ENCODE measurements at places on chromosomes 2 and 18. TPM values are rescaled to one million over a fixed set of nuclear protein-coding genes. Genes with fewer than 3 reads are reported as not detected.

- no peak overlapping the region for H3K4me3 ChIP-seq
- H3K36me3 ChIP-seq = no peaks in the 10 kb centered on the region
- H3K4me1 ChIP-seq = no peaks in the 10 kb centered on the region
- no peak for DNase-seq
- no peaks in the 10 kb centered on the region for H3K27me3 ChIP-seq
- no peak overlapping the region for H3K27ac ChIP-seq
These were observed 42.3 kb downstream of the B3GNT2 start for GRCh38 chr2:62238236-62238635.

GRCh38 chr2:231644426-231644825 is 51.8 kb downstream of the TEX44 start:
- no peaks in the 10 kb centered on the region for H3K27me3 ChIP-seq
- H3K4me3 ChIP-seq = no peak overlapping the region
- DNase-seq = no peak
- H3K36me3 ChIP-seq = no peaks in the 10 kb centered on the region
- H3K4me1 ChIP-seq = peaks cover 35% of the 10 kb centered on the region
- no peak overlapping the region for H3K27ac ChIP-seq

The CFAP65 gene
- 0.05 TPM for total RNA-seq

- DNase-seq = no peak
- H3K27ac ChIP-seq = no peak overlapping the region
- H3K4me1 ChIP-seq = peaks cover 16% of the 10 kb centered on the region
- H3K27me3 ChIP-seq = peaks cover 2% of the 10 kb centered on the region
These were observed 73.7 kb downstream of the CDK15 start for GRCh38 chr2:201879996-201880395.

- no peak for DNase-seq
- no peak overlapping the region for H3K4me3 ChIP-seq
- no peaks in the 10 kb centered on the region for H3K4me1 ChIP-seq
- H3K36me3 ChIP-seq = no peaks in the 10 kb centered on the region
These were observed 908.4 kb upstream of the CRIM1 start for GRCh38 chr2:35447215-35447614.

DNA sequence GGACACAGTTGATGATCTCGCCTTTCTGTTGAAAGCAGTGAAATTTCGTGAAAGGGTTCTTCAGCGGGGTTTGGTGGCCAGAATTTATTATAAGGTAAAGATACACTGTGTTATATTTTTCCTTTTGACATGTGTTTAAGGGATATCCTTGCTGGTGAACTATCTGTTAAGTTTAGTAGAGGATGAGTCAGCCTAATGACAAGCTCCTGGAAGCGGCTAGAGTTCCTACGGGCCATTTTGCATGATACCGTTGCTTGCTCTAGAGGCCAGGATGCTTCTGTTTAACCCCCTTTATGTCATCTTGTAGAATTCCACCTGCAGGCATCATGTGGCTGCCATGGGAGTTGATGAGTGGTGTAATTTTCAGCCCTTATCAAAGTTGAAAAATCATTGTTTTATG is 124.8 kb upstream of the BCL2L11 start:
- H3K27ac ChIP-seq = no peak overlapping the region
- DNase-seq = no peak
- H3K4me1 ChIP-seq = peaks cover 8% of the 10 kb centered on the region

- DNase-seq = no peak
- peak overlapping the region; percentile 73 for H3K27ac ChIP-seq
- H3K4me1 ChIP-seq = no peaks in the 10 kb centered on the region
These were observed 26.0 kb upstream of the ANXA4 start for GRCh38 chr2:69715964-69716363.

The NEB gene
- 3.9 TPM for total RNA-seq

The MRO gene
- 1.4 TPM for total RNA-seq

The IL36B gene
- not detected for total RNA-seq

The TMEM182 gene
- 2.3 TPM for total RNA-seq

DNA sequence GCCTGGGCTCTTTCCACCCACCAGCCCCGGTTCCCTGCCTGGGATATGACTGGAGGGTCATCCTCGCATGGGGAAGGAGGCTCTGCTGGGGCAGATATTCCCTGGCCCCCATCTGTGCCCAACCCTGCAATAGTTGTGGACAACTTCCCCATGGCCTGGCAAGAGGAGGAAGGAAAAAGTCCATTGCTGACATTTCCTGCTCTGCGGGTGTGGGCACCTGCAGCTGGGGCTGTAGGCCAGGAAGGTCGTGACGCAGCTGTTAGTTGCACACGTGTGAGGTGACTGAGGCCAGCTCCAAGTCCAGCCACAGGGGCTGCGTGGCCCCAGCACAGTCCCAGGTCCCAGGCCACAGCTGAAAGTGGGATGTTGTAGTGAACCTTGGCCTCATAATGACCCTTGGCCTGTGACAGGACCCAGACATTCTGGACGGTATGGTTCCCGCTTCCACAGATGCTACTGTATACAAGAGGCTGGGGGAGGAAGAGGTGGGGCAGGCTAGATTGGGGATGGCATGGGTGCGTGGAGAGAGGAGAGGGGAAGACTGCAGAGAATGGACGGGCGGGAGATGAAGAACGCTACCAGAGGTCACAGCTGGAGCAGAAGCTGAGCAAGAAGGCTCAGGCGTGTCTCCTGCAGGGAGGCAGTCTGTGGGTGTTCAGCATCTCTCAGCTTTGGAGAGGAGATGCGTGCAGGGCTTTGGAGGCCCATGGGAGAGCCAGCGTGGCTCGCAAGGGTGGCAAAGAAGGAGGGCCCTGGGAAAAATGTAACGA is 22.1 kb downstream of the OTOF start:
- no peaks in the 10 kb centered on the region for H3K4me1 ChIP-seq
- H3K4me3 ChIP-seq = no peak overlapping the region
- H3K36me3 ChIP-seq = no peaks in the 10 kb centered on the region
- no peak overlapping the region for H3K27ac ChIP-seq

GRCh38 chr2:235670974-235671787 is 177.3 kb downstream of the AGAP1 start:
- no peak overlapping the region for H3K4me3 ChIP-seq
- H3K36me3 ChIP-seq = no peaks in the 10 kb centered on the region
- no peak for DNase-seq

DNA sequence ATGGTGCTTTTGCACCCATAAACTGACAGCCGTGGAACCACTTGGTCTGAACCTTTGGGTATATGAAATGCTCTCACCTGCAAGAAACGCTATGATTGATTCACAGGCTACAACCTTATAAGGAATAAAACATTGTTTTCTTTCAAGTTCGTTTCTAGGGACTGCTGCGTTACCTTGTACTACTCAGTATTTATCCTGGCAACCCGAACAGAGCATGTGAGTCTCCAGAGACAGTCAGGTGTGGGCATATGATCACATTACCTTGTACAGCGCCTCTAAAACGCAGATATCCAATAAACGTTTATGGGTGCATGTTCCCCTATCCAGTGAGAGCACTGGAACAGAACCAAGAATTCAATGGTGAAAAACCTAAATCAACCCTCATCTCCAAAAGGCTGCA is 1.7 kb downstream of the CCBE1 start:
- no peak for DNase-seq
- H3K27ac ChIP-seq = no peak overlapping the region
- H3K4me3 ChIP-seq = no peak overlapping the region
- peaks cover 60% of the 10 kb centered on the region for H3K27me3 ChIP-seq
- peaks cover 16% of the 10 kb centered on the region for H3K4me1 ChIP-seq

DNA sequence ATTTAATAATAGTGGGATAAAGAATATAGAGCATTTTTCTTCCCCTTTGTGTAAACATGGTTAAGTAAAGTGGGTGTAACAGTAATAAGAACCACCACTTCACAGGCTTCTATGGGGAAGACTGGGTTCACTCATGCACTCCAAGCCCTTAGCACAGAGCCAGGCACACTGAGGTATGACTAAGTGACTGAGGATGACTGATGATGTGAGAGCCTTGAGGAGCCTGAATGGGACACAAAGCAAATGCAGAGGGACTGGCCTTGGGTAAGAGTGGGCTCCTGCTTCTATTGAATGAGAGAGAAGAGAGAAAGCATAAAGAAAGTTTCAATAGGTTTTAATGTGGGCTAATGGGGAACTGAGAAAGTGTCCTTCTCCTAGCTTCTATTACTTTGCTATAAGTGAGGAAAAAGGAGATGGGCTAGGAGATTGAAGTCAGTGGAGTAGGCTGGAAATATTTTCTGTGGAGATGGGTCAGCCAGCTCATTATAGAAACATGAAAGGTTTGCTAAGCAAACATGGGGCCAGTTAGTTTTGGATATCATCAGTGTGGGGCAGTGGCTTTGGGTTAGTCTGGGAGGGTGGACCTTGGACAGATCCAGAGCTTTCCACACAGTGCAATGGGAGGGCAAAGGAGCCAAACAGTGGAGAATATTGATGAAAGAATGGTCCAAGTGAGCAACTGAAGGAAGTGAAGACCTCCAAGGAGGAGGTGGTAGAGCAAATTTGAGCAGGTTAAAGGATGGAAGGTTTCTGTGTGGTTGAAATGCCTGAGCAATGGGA is 20.6 kb downstream of the IL1F10 start:
- DNase-seq = no peak
- H3K27me3 ChIP-seq = no peaks in the 10 kb centered on the region
- no peaks in the 10 kb centered on the region for H3K36me3 ChIP-seq
- H3K4me1 ChIP-seq = no peaks in the 10 kb centered on the region
- no peak overlapping the region for H3K27ac ChIP-seq
- no peak overlapping the region for H3K4me3 ChIP-seq

- no peak overlapping the region for H3K4me3 ChIP-seq
- no peaks in the 10 kb centered on the region for H3K4me1 ChIP-seq
- H3K27ac ChIP-seq = no peak overlapping the region
- no peaks in the 10 kb centered on the region for H3K27me3 ChIP-seq
- no peaks in the 10 kb centered on the region for H3K36me3 ChIP-seq
- no peak for DNase-seq
These were observed 27.4 kb upstream of the C2orf69 start for GRCh38 chr2:199883474-199884212.

- no peaks in the 10 kb centered on the region for H3K4me1 ChIP-seq
- no peak overlapping the region for H3K4me3 ChIP-seq
- no peak overlapping the region for H3K27ac ChIP-seq
These were observed 55.4 kb downstream of the EML4 start for GRCh38 chr2:42224422-42225067.

GRCh38 chr2:110662560-110662959 is 15.3 kb downstream of the BUB1 start:
- no peaks in the 10 kb centered on the region for H3K27me3 ChIP-seq
- no peak overlapping the region for H3K4me3 ChIP-seq
- DNase-seq = no peak
- no peak overlapping the region for H3K27ac ChIP-seq

DNA sequence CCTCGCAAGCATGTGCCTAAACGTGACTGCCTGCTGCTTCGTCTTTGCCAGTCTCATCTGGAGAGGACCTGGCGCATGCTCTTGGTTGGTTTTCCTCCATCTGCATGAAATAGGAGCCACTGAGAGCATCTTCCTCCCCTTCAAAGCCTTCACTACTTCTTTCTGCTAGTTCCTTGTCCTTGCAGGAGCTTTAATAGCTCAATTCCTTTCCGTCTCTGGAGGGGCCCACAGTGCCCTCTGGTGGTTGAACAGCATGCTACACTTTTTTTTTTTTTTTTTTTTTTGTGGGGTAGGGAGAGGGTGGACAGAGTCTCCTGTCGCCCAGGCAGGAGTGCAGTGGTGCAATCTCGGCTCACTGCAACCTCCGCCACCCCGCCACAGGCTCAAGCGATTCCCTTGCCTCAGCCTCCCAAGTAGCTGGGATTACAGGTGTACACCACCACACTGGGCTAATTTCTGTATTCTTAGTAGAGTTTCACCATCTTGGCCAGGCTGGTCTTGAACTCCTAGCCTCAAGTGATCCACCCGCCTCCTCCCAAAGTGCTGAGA is 59.6 kb downstream of the SP110 start:
- no peaks in the 10 kb centered on the region for H3K4me1 ChIP-seq
- H3K27me3 ChIP-seq = no peaks in the 10 kb centered on the region
- no peaks in the 10 kb centered on the region for H3K36me3 ChIP-seq
- no peak overlapping the region for H3K4me3 ChIP-seq
- peak; percentile 52 for DNase-seq
- no peak overlapping the region for H3K27ac ChIP-seq

- peaks cover 16% of the 10 kb centered on the region for H3K36me3 ChIP-seq
- peaks cover 18% of the 10 kb centered on the region for H3K4me1 ChIP-seq
- peak overlapping the region; percentile 82 for H3K4me3 ChIP-seq
- H3K27ac ChIP-seq = no peak overlapping the region
These were observed 1.4 kb downstream of the ASB3 start for GRCh38 chr2:53785366-53785765.

DNA sequence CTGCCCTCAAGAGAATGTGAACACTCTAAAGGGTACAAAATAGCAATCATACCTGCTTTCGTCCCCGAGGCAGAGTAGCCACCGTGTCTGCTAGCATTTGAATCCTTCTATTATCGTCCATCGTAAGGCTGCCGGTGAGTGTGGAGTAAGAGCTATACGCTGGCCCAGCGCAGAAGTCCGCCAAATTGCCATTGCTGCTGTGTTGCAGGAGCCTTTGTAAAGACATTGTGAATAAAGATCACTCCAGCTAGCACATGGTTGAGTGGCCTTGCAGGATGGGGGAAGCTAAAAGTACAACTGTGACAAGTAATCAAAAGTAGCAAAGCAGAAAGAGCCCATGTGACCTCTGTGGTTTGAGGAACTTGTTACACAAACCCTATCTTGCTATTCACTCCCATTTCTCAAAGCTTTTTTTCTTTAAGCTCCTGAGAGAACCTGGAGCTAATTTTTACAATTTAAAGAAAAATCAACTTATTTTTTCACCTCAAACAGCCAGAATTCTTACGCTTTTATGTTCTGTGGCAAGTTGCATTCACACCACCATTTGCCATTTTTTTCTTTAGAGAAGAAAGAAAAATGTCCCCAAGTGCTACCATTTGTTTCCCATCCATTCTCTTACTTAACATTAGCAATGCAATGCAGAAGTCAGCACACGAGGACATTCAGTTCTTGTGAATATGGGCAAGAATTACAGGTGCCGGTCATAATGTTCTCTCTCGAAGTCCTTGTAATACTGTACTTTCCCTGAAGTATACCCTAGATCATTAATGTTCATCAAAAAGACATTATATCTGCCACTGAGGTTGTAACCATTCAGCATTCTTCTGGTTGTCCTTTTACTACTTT is at the start of gene CYTIP:
Gene CYTIP, minus strand, starts transcription at position 295 of the 846 bp plus-strand sequence. Its CDS starts 69 bp downstream, at position 226.
- peak; percentile 85 for DNase-seq
- H3K4me3 ChIP-seq = peak within 1 kb of the TSS; percentile 74
- H3K27me3 ChIP-seq = no peaks in the 10 kb centered on the region
- no peaks in the 10 kb centered on the region for H3K36me3 ChIP-seq

DNA sequence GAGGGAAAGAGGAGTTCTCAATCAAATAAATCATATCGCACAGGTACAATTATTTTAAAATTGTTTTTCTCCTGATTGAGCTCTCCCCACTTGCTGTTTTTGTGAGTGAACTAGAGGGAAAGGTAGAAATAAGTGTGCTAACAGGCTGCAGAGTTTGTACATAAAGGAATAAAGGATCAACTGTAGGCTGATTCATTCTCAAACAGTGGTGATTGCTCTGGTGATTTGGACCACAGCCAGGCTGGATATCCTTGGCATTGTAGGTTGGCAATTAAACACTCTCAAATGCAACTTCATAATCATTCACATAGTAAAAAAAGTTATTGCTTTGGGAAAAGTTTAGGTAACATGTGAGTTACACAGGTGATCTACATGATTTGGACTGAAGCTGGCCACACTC is 29.8 kb downstream of the LRP1B start:
- no peak for DNase-seq
- H3K27ac ChIP-seq = no peak overlapping the region
- H3K27me3 ChIP-seq = no peaks in the 10 kb centered on the region
- no peaks in the 10 kb centered on the region for H3K36me3 ChIP-seq

GRCh38 chr2:112936927-112937232 is 25.9 kb downstream of the IL37 start:
- H3K4me3 ChIP-seq = no peak overlapping the region
- no peak overlapping the region for H3K27ac ChIP-seq
- no peaks in the 10 kb centered on the region for H3K27me3 ChIP-seq
- no peak for DNase-seq
- H3K36me3 ChIP-seq = no peaks in the 10 kb centered on the region
- H3K4me1 ChIP-seq = no peaks in the 10 kb centered on the region

The GGCX gene
- 16.5 TPM for total RNA-seq

The ABCB6 gene
- 8.2 TPM for total RNA-seq

The LYPD6B gene
- 0.24 TPM for total RNA-seq

Data from thymus (tissue), 14 donors.